SK-MEL-5 (cell line): ENCODE measurements at places on chromosomes 1 and 21. TPM values are rescaled to one million over a fixed set of nuclear protein-coding genes. Genes with fewer than 3 reads are reported as not detected.
A peak's percentile ranks its signal among the peaks of the same experiment; 100 is the strongest.

DNA sequence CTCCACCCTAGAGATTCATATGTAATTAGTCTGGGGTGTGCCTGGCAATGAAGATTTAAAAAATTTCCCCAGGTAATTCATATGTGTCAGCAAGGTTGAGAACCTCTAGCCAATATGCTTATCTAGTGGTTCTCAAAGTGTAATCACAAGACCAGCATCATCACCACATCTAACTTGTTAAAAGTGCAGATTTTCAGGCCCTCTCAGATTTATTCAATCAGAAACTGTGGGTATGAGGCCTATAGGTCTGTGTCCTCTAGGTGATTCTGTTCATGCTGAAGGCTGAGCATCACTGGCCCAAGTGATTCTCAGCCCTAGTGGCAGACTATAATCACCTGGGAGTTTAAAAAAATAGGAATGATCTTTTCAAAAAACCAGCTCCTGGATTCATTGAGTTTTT lies 75.9 kb downstream of the SWT1 start:
- no peak for DNase-seq

GRCh38 chr1:58927722-58928085 lies 143.9 kb upstream of the JUN start:
- no peak for DNase-seq

DNA sequence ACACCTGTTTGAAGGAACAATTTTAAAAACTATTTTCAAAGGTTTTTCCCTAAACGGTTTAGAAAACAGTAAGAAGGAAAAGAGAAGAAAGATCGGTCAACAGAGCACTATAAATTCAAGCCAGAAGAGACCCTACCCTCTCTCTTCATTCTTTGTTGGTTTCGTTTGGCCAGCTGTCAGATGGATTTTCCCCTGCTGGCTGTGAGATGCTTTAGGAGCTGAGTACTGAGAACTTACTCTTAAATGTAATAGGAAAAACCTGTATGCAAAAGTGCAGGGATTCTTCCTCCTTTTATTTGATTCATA lies 1.3 kb upstream of the TXNIP start:
- no peak for DNase-seq

DNA sequence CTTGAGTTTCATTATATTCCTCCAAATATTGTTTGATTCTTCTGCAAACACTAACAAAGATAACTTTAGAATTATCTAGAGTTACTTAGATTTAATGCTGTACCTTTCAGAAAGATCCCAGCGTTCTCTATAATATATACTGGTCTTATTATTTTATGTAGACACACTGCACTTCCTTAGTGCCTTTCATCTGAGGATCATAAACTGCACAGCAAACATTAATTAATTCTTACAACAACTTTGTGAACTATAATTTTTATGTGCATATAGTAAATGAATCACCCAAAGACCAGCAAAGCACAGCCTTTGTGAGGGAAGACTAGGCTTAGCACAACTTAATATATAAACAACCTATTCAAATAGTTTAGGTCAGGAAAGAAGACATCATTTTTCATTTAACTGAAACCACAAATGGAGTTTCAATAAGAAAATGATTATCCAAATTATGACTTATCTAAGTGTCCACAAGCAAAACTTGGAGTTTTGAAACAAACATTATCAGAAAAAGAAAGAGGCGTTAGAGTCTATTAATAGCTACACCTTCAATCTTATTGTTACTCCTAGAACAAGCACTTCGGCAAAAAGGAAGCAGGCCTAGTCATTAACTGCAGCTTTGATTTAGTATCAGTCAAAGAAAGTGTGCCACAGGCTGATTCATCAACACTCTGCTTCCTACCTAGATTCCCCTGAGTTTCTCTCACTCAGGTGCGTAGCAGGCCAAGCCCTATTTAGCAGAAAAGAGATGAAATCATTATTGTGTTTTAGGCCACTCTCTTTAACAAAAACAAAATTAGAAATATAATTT lies 22.5 kb upstream of the RC3H1 start:
- no peak for DNase-seq

DNA sequence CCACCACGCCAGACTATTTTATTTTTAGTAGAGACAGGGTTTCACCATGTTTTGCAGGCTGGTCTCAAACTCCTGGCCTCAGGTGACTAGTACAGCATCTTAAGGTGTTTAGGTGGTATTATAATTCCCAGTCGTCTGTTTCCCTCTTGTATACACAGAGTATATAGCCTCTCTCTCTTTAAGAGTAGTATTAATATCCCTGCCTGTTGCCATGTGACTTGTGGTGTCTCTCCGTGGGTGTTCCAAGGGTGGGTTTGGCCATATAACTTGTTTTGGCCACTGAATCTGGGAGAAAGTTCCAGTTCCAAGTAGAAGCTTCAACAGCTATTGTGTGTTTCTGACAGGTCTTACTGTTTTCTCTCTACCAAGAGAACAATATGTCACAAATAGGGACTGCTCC lies 29.6 kb downstream of the EPS15 start:
- DNase-seq = no peak

DNA sequence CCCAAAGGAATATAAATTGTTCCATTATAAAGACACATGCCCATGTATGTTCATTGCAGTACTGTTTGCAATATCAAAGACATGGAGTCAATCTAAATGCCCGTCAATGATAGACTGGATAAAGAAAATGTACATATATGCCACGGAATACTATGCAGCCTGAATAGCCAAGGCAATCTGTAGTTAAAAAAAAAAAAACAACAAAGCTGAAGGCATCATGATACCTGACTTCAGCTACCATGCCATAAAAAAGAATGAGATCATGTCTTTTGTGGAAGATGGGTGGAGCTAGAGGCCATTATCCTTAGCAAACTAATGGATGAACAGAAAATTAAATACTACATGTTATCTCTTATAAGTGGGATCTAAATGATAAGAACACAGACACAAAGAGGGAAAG lies 36.0 kb downstream of the GPR88 start:
- no peak for DNase-seq

The MGST3 gene
- 162 and 163 TPM in 2 replicates for total RNA-seq

- DNase-seq = peak; percentile 37
Measured at GRCh38 chr1:50959303-50959912, 659 bp downstream of the FAF1 start.

The GPR3 gene
- total RNA-seq = 1.7 and 2.1 TPM in 2 replicates

- DNase-seq = no peak
Measured at GRCh38 chr1:93960641-93961147, 51.5 kb upstream of the GCLM start.

The CSF3R gene
- total RNA-seq = not detected in 2 replicates

- no peak for DNase-seq
Measured at GRCh38 chr1:183273300-183273699, 87.2 kb downstream of the LAMC2 start.

- no peak for DNase-seq
Measured at GRCh38 chr1:208221291-208221622, 22.9 kb downstream of the PLXNA2 start.

DNA sequence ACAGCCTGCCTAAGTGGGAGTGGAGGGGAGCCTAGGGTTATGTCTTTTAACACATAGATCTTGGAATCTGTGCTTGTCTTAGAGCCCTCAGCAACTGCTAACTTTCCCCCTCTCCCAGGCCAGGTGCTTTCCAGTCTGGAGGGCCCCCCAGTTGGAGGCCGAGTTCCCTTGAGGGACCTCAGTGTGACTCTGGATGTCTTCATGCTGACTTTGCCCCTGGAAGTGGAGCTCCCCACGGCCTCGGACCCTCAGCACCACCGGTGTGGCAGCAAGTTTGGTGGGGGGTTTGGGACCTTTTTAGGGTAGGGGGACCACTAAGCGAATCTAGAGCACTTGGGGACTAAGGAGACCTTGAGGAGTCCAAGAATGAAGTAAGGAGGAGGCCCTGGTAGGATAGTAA lies 22.9 kb downstream of the HYI start:
- no peak for DNase-seq

GRCh38 chr1:208183977-208184911 lies 59.9 kb downstream of the PLXNA2 start:
- DNase-seq = no peak

- DNase-seq = peak; percentile 44
Measured at GRCh38 chr1:94527447-94528031, 14.0 kb downstream of the F3 start.

The IL12RB2 gene
- total RNA-seq = 28.6 and 29.8 TPM in 2 replicates

The KDM5B gene
- 49.8 and 57.3 TPM in 2 replicates for total RNA-seq

The CHI3L1 gene
- 0.08 TPM in 1 of 2 replicates, not detected in the other for total RNA-seq

The BNIPL gene
- 0.11 and 0.16 TPM in 2 replicates for total RNA-seq

DNA sequence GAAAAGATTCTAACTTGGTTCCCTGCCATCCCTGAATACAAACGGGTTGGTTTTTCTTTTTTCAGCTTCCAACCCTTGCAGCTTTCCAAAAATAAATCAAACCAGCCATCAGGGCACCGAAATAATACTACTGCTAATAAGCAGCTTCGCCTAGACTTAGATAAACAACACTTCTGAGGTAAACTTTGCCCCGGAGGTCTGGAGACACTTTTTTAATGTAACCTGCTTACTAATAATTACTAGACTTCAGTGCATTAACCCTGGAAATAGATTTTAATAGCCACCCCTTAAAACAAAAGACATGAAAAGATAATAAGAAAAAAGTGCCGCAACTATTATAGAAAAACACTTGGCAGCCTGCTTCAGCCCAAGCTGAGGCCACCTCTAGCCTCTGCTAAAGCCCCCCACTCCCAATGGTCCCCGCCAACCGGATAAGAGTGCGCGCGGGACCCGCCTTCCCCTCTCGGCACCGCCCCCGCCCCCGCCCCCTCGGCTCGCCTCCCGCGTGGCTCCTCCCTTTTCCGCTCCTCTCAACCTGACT lies 405 bp upstream of the GADD45A start:
- no peak for DNase-seq

GRCh38 chr1:204670152-204670927 lies 15.2 kb downstream of the LRRN2 start:
- DNase-seq = no peak

DNA sequence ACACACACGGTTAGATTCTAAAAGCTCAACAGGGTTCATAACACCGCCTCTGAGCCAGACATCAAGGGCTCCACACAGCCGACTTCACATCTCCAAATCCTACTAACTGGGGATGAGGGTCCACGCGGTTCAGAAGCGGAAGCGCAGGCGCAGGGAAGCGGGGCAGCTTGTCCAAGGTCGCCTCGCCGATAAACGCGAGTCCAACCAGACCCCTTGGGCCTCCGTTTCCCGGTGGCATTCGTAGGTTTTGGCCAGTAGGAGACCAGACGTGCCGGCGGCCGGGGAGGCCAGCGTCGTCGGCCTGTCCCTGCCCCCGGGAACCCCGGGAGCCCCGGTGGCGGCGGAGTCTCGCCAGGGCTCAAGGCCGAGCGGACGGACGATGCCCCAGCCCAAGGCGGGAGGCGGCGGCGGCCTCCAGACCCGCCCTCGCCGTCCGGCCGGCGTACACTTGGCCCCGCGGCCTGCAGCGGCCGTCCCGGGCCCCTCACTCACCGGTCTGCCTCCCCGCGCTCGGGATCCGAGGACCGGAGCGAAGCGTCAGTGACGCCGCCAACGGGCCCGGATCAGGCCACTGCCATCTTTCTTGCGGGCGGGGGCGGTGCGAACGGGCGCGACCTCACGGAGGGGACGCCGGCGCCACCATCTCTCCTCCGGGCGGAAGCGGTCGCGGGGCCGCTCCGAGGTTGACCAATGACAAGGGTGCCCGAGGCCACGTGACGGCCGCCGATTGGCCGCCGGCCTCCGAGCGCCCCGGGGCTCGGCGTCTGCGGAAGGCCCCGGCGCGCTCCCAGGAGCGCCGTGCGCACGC lies at the start of gene SDF4:
TSS of gene SDF4 (minus strand) at position 602 of the 808 bp plus-strand sequence. CDS start 3,229 bp downstream, outside the sequence.
- peak; percentile 92 for DNase-seq

GRCh38 chr1:230422221-230422981 lies 3.7 kb downstream of the PGBD5 start:
- DNase-seq = no peak

GRCh38 chr1:65409314-65409713 lies 11.2 kb upstream of the LEPR start:
- no peak for DNase-seq

GRCh38 chr1:209769171-209769904 lies 13.5 kb downstream of the TRAF3IP3 start:
- DNase-seq = peak; percentile 94

The PRR9 gene
- not detected in 2 replicates for total RNA-seq

The KCNN3 gene
- 0.03 TPM in 1 of 2 replicates, not detected in the other for total RNA-seq
